Stimulated activated CD4-positive, alpha-beta T cell treated with anti-CD3 and anti-CD28 coated beads, Interleukin-15, amount 100 ng/mL, for 48 hours (primary cell): ENCODE measurements at places on chromosomes 13 and 19.

DNA sequence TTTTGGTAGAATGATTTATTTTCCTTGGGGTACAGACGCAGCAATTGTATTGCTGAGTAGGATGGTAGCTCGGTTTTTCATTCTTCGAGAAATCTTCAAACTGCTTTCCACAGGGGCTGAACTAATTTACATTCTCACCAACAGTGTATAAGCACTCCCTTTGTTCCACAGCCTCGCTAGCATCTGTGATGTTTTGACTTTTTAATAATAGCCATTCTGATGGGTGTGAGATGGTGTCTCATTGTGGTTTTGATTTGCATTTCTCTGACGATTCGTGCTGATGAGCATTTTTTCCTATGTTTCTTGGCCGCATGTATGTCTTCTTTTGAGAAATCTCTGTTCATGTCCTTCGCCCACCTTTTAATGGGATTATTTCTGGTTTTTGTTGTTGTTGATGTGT lies 54.8 kb upstream of the UQCRFS1 start:
- DNase-seq, result no peak

GRCh38 chr13:73981595-73981994 lies 152.6 kb downstream of the KLF12 start:
- DNase-seq, result no peak

DNA sequence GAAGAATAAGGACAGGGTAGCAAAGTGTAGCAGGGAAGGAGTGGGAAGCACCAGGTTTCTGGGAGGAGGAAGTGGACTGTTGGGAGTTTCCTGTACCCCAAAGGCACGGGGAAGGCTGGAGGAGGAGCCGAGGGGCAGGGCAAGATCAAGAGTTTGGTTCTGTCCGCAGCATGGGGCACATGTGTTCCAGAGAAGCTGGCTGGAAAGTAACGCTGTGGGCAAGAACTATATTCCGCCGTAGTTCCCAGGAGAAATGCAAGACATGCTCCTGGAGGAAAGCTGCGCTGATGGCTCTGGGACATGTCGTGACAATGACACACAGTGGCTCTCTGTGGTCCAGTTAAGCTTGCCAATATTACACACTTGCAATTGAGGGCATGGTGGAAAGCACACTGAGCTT lies 51.7 kb upstream of the KPNA3 start:
- DNase-seq, result no peak

GRCh38 chr19:49056101-49056901 lies 1.2 kb downstream of the CGB7 start:
- DNase-seq, result no peak

DNA sequence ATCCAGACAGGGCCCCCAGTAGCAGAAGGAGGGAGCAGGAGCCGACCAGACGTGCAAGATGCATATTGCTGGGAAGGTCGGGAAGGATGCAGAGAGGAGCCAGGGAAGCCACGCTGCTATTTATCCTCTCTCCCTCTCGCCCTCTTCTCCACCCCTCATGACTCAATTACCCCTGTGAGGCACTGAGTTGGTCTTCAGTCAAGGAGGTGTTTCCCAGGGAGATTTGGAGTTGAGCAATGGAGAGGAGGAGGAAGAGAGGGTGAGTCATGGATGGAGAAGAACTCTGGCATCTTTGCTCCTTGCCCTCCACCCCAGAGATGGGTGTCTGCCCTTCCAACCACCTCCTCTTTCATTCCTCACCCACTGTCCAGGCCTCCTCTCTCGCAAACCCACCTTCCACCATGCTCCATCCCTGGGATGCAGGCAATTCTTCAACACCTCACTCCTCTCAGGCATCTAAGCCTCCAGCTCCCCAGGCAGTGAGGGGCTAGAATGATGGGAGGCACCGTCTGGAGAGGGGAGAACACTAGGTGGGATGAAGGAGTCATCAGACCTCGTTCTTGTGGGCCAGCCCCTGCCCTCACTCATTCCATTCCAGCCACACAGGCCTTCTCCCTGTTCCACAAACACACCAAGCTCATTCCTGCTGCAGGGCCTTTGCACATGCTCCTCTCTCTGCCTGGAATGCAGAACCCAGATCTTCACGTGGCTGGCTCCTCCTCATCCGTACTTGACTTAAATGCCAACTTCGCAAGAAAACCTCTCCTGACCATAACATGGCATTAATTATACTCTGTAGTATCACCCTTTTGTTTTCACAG lies at the start of gene SBSN:
Gene SBSN, minus strand, starts transcription at position 94 of the 821 bp plus-strand sequence. Its CDS starts 30 bp downstream, at position 64.
- DNase-seq, result no peak
